MCF 10A (cell line): ENCODE measurements at places on chromosomes 12 and 14. TPM values are rescaled to one million over a fixed set of nuclear protein-coding genes. Genes with fewer than 3 reads are reported as not detected.

DNA sequence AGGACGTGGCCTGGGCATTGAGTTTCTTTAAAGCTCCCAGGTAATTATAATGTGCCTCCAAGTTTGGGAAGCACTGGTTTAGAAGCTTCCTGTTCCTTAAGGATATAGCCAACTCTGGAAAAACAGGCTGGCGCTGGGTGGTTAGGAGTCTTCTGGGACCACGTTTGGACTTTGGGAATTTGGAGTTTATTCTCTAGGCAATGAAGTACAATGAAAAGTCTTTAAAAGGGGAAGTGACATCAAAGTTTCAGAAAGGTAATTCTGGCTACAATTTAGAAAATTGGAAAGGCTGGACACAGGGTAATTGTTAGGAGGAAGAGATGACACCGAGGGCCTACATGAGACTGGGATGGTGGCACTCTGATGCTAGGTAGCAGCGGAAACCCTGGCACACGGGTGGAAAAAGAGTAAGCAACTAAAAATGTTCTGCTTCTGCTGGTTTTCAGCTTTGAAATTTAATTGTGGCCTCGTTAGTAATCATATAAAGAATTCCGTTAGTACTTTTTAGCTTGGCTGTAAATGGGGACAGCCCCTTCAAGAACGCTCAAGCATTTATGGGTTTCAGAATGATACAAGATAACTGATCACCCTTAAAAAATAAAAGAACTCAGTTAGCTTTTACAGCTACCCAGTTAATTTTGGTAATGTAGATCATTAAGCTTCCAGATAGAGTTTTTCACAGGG lies 12.7 kb upstream of the DCP1B start:
- DNase-seq, result no peak

The TDRD9 gene
- total RNA-seq, result 0.40 and 0.91 TPM in 2 replicates

DNA sequence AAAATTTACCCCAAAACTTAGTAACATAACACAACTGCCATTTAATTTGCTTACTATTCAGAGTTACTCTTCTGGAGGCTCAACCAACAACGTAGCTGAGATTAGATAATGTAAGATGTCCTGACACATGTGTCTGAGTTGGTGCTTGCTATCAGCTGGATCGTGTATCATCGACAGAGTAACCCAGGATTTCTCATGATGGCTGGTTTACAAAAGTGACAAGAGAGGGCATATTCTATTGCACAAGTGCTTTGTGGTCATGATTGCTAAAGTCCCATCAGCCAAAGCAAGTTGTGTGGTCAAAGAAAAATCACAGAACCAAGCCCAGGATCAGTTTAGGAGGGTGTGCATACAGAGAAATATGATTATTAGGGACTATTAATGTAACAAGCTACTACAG lies 73.4 kb downstream of the CAPZA3 start:
- DNase-seq, result peak; percentile 25

- DNase-seq, result no peak
These were observed 282.1 kb upstream of the NPAS3 start for GRCh38 chr14:32656601-32657000.

The FOXN4 gene
- total RNA-seq, result not detected in 2 replicates

DNA sequence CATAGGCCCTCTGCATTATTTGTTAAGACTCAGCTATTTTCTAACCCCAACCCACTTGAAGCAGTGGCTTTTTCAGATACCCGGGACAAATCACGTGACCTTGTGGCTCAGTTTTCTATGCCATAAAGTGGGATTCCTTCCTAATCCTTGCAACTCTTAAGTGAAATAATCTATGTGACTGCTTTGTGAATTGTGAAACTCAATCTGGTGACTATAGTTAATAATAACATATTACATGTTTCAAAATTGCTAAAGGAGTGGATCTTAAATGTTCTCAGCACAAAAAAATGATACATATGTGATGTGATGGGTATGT lies 17.3 kb downstream of the EML1 start:
- DNase-seq, result no peak

- DNase-seq, result no peak
These were observed 61.8 kb downstream of the TECPR2 start for GRCh38 chr14:102424520-102424919.

GRCh38 chr12:114384739-114385138 lies 21.2 kb downstream of the TBX5 start:
- DNase-seq, result no peak

DNA sequence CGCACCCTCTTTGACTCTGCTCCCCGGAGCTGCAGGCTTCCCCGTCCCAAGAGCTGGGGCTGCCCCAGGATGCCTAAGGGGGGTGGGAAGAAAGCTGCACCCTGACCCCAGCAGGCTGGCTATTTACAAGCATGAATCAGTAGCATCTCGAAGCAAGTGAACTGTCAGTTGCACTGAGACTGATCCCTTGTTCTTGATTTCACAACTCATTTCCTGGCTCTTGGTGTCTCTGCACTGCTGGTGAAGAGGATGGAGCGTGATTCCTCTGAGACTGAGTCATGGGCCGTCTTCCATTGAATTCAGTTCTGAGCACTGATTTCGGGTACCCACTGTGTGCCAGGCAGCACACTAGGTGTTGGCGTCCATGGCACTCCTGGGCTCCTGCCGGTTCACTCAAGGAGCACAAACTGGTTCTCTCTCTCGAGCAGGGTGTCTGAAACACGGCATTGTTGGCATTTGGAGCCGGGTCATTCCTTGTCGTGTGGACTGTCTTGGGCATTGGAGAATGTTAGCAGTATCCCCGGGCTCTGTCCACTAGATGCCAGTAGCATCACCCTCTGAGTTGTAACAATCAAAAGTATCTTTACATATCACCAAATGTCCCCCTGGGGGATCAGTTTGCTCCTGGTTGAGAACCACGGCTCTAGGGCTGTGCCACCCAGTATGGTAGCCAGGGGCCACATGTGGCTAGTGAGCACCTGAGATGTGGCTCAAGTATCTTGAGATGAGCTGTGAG lies 86.9 kb downstream of the RIN3 start:
- DNase-seq, result peak; percentile 93
